ENCODE measurements at places on chromosomes 4 and X.

DNA sequence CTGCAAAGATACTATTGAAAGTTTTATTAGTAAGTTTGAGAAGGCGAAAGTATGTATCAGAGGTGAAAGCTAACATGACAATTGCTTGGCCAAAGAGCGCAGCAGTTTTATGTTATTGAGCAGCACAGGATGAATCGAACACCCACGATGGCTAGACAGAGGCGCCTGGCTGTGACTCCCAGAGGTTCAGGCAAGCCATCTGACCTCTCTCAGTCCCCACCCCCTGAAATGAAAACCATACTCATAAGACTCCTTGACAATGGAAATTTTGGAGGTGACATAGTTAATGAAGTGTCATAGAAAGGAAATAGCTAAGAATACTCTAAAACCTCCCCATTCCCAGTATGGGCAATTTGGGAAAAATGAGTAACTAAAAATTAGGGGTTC lies 70.6 kb downstream of the MGST2 start:
- DNase-seq, result no peak

DNA sequence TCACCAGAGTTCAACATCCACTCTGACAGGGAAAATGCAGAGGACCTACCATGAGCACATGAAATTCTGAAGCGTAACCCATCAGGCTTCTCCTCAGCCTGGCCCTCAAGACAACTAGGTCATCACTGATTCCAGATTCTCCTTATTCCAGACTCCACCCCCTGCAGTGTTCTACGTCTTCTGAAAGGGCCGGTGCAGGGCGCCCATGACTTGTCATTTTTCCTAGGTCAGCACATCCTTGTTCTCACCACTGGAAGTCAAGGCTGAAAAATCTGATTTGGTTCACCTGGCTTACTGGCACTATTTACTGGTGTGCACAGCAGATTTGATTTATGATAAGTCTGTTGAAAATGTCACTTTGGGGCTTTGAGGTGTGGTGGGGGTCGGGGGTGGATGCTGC lies 140.9 kb upstream of the KLF3 start:
- DNase-seq, result no peak

DNA sequence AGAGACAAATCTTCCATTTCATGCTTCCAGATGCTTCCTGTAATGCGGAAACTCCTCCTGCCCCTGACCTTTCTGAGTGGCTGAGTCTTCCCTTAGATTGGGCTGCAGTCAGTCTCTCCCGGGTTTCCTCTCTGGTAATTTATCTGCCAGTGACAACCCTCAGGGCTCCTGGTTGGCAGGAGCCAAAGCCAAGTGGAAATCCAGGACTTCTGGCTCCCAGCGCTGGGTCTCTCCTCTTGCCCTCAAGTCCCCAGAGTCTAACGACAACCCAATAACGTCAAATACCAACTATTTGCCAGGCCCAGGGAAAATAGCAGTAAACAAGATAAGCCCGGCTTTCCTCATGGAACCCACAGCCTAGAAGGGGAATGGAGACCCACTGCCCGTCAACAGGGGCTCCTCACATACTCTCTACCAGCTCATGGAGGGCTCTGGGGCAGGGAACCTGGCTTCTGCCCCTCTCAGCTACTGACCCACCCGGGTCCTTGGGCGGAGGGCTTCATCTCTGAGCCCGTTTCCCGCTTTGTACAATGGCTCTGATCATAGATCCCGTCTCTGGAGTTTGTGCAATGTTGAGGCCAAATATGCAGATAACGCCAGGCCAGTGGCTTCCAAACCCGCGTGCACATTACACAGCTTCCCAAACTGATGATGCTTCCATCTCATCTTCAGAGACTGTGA lies 1.1 kb upstream of the TBC1D14 start:
- DNase-seq, result no peak

GRCh38 chrX:17053502-17053901 lies 107.0 kb downstream of the REPS2 start:
- DNase-seq, result no peak

DNA sequence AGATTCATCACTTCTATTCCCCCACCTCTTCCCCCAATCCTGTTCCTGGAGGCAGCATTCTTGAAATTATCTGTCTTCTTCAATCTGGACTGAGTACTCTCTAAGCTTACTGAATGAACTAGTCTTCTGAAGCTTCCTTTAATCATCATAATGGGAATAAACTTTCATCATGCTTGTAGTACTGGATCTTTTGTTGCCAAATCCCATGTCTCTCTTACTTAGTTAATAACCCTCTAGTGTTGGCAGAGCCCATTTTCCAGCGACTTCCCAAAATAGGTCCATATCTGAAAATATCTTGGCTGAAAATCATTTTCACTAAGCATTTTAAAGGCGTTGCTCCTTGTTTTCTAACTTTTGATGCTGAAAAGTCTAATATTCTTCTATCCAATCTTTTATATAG lies 39.6 kb downstream of the RPS6KA3 start:
- no peak for DNase-seq

DNA sequence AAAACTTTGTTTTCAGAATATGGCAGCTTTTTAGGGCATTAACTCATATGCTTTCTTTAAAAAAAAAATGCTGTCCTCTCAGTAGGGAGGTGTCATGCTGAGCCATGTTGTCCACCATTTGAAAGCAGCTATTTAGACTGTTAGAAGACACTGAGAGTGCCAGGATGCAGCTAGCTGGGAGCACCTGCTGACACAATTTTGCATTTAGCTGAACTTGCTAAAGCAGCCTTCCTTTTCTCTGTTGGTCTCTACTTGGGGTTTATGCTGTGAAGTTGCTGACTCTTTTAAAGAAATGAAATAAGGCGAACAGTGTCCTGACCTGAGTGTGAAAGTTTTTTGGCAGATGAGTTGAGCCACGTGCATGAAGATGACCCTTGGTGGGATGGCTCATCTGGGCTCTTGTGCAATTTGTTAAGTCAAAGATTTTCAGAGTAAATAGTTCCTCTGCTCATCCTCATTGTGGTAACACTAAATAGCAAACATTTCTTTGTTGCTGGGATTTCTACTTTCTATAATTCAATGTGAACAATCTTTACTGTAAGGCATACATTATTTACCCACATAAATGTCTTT lies 64.5 kb downstream of the CDS1 start:
- no peak for DNase-seq

DNA sequence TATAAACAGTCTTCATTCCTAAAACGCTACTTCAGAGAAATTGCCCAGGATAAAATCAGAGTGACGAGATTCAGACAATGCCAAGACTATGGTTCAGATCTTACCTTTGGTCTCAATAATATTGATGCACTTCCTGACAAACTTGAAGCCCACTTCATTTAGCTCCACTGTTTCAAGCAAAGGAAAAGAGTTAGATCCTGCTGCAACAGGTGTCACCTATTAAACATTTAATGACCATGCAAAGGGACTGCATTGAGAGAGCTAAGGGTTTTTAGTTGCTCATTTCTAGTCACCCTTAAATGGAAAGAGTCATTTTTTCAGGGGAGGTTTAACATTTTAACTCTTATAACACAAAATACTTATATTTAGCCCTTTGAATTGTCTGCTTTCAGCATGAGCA lies 239.5 kb downstream of the OPHN1 start:
- no peak for DNase-seq

DNA sequence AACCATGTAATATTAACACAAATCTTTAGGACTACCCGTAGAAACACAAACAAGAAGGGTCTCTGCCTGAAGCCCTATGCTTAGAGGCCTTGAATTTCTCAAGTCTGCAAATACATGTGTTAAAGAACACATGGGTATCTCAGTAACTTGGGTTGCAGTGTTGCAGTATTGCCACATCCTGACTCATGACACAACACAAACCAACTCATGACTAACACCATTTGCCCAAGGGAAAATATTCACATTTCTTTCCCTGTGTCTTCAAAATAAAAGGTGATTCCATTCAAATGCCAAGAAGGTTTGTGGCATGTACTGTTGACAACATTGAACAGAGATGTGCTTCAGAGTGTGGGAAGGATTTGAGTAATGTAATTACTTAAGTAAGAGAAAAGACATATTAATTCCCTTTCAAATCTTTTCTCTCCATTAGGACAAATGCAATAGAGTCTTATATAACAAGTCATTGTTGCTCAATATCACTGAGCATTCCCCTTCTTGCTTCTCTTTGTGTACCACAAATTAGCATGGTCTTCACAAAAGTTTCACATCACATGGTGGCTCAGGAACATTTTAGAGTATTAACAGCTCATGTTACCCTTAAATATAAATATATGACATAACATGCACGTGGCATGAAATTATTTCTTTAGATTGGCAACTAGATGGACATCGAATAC lies 487.1 kb downstream of the STPG2 start:
- peak; percentile 33 for DNase-seq

Data from HCT116 (cell line).